Posterior vena cava (tissue), 2 donors: ENCODE measurements at places on chromosomes 3 and 15.
A peak's percentile ranks its signal among the peaks of the same experiment; 100 is the strongest.

DNA sequence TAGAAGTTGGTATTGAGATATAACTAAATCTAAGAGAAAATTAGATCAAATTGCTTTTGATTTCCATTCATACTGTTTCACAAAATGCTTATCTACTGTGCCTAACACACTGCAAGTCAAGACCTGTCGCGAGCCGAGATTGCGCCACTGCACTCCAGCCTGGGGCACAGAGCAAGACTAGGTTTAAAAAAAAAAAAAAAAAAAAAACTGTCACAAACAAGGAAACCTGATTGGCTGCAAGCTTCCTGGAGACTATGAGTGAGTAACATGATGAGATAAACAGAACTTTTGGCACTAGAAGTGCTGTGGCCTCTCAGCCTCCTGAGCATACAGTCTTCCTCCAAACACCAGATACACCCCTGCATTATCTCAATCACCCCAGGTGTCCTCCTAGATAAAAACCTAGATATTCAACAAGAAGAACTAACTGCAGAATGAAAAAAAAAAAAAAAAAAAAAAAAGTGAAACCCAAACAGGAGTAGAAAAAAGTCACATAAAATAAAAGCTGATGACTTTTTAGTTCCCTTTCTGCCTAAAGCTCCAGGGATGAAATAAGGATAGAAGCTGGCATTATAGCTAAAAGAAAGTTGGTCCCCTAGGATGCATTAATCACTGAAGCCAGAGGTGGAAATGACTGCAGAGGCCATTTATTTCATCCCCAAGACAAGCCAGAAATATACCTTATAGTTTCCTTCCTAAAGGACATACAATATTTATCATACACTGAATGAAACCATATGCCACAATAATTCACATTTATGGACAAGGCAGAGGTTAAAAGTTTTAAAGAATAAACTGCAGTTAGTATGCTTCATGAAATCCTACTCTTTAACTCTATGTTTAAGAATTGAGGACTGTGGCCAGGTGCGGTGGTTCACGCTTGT, 82.4 kb downstream of the P3H2 start:
- no peak for DNase-seq

DNA sequence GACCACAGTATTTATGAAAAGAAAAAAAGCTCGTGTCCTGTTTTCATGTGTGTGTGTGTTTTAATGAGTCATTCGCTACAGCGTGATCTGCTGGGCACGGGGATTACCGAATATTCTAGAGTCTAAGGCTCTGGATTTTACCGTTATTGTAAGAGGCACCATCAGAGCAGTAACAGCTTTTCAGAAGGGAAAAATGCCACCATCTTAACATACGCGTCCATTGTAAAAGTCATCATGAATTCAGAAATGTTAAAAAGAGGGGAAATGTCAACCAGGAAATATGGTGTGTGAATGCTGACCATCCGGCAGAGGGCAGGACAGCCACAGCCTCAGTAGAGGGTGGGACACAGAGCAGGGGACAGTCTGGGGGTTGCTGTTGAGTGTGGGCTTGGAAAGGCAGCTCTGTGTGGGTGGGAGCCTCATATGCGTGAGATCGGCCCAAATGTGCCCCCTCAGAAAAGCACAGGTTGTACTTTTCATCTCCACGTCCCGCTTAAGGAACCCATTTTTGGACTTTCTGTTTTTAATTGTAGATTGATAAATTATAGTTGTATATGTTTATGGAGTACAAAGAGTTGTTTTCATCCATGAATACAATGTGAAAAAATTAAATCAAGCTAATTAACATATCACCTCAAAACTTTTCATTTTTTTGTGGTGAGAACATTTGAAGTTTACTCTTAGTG, 69.6 kb downstream of the ASB7 start:
- DNase-seq, result no peak

DNA sequence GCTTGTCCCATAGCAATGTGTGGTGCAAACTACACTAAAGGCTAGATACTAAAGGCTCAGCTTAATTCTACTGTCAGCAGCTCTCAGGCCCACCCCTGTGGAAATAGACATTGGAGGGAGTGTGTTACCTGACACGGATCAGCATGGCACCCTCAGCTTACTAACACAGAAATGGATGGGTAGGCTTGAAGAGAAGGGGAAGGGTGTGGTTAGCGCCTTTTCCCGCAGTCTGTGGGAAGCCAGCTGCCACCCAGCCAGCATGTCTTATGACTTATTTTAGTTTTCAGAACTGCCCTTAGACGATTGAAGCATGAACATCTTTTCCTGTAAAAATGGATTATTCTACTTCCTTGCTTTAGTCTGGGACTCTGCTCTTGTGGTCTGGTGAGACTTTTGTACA, 25.8 kb upstream of the ADPGK start:
- no peak for DNase-seq

- no peak for DNase-seq
Measured at GRCh38 chr3:82262193-82262592, 500.7 kb upstream of the GBE1 start.

GRCh38 chr15:79724312-79724711, 172.5 kb downstream of the MTHFS start:
- DNase-seq, result no peak

DNA sequence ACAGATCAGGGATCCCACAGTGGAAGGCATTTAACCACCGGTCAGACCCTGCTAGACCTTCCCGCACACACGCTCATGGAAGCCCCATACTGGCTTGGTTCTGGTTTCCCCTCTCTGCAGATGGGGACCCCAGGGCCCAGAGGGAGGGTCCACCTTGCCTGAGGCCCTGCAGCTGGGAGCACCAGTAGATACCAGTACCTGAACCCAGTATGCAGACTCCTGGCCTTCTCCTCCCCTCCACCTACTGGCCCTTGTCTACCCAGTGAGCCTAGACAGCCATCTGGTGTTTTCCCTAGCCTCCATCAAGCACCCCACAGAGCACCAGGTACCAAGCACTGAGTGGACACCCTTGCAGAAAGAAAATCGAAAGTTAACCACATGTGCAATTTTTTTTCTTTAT, 65.1 kb downstream of the MEGF11 start:
- DNase-seq, result no peak

- DNase-seq, result no peak
Measured at GRCh38 chr3:177855021-177855420, 657.7 kb upstream of the TBL1XR1 start.

- DNase-seq, result no peak
Measured at GRCh38 chr15:45439521-45440260, 61.3 kb upstream of the GATM start.

DNA sequence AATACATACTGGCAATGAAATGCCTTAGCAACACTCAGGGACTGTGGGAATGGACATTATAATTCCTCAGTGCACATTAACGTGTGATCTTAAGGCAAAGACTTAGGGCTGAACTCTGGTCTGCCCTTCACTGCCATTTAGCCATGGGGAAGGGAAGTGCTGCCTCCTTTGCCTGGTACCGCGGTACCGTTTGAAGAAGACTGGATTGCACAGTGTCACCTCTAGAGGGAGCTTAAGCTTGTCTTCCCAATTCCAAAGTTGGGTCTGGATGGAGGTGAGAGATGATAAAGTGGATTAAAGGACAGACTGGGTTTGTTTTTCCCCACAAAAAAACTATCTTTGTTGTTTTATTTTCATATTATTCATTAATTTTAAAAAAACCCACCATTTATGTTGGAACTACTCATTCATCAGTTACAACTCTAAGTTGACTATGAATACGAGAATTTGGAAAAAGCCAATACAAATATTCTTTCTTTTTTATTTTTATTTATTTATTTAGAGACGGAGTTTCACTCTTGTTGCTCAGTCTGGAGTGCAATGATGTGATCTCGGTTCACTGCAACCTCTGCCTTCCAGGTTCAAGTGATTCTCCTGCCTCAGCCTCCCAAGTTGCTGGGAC, 60.0 kb upstream of the SYN2 start:
- no peak for DNase-seq

- DNase-seq, result no peak
Measured at GRCh38 chr15:85494048-85494777, 113.8 kb downstream of the AKAP13 start.

DNA sequence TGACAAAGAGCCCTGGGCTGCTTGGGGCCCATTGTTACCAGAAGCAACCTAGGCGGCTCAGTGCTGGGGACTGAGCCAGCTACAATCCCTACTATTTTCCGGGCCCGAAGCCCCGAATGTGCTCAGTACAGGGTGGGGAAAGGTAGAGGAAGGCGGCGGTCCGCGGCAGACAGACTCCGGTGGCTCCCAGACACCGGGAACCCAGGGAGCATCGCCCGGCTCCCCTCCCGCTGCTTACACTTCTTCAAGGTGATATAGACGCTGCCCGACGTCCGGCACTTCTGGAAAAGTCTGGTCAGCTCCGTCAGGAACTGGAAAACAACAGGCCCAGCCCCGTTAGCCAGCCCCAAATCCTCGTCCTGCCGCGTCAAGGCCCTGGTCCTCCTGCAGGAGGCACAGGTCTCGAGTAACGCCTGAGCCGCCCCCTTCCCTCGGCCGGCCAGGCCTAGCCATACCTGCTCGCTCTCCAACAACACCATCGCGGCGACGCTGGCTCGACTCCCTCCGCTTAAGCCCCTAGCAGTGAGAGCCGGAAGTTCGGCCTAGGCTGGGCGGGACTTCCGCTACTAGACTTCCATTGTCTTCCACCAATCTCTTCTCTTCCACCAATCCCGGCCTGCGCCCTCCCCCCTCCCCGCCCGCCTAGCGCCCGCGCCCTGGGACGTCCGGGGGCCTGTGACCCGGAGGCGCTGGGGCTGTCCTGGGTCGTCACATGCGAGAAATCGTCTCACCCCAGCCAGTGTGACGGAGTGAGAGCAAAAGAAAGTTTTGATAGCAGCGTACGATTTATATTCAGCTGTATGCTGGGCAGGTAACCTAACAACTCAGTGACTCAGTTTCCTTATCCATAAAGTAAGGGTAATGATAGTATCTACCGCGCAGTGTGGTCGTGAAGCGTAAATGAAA, at the start of gene SRP14:
TSS of gene SRP14 (minus strand) at position 544 of the 906 bp plus-strand sequence. CDS start at position 479, 65 bp downstream.
- DNase-seq, result peak; percentile 98

DNA sequence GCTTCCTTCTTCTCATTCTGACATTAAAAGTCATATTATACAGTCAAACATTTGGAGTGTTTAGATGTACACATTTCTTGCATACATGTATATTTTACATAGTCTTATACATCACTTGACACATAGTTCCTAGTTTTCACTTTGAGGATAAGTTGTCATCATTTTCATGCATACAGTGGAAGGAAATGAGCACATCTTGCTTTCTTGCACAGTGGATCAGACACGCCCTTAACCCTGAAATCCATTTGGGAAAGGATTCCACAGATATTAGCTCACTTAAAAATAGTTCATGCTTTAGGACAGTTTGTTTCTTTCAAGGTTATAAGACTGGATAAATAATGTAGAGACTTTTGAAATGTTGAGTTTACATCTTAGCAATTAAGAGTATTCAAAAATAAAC, 148.6 kb upstream of the MME start:
- DNase-seq, result no peak

GRCh38 chr3:21185816-21186314, 565.1 kb downstream of the ZNF385D start:
- DNase-seq, result no peak

- DNase-seq, result no peak
Measured at GRCh38 chr15:69149803-69150202, 10.6 kb upstream of the GLCE start.

- no peak for DNase-seq
Measured at GRCh38 chr15:70935631-70936030, 43.0 kb downstream of the LRRC49 start.

GRCh38 chr3:186044968-186045367, 63.9 kb downstream of the ETV5 start:
- no peak for DNase-seq

DNA sequence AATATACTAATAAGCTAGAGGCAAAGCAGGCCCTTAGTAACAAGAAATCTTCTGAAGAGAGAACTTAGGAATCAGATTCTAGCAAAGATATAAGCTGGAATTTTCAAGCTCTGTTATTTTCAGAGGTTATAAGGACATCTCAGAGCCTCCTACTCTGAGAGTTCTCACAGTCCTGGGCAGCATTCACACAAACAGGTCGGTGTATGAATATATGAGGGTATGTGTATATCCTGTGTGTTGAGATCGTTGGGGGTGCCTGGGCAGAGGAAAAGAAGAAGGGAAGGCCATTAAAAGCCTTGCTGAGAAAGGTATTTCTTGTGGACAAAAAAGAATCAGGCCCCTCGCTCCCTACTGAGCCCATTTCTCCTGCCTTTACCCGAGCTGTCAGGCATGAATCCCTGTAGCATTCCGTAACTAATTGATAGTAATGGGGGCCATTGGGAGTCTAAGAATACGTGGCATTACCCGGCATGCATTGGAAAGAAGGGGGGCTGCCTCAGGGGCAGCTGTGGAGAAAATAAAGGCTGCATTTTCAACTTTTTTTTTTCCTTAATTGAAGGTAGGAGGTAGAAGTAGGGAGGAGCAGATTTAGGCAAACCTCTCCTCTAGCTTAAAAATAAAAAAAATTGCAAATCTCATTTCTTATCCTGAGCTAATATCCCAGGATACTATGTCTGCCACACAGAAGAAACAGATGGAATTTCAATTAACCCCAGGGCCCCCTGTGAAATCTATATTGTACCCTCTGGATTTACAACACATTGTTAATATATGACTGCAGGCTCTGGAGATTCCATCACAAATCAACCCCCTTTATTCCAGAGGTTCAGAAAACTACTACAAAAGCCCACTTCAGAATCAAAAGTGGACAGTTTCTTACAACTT, 103.8 kb downstream of the GTPBP8 start:
- no peak for DNase-seq

DNA sequence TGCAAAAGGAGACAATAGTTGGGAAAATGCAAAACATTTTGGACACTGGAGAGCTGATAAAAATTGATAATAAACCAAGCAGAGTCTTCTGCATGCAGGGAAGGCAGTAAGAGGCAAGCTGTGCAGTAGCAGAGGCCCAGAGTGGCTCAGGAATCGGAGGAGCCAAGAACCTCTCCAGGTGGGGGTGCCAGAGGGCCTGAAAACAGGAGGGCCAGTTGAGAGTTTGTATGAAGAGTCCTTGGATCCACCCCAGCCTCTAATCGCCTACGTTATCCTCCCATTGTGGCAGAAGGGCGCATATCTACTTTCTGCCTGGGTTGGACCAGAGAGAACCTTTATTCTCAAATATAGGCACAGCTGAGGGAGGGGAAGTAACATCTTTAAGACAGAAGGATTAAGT, 48.9 kb upstream of the RBP1 start:
- no peak for DNase-seq

- no peak for DNase-seq
Measured at GRCh38 chr3:190591080-190591479, 77.2 kb downstream of the IL1RAP start.

GRCh38 chr3:4746241-4746958, 232.8 kb upstream of the BHLHE40 start:
- DNase-seq, result no peak

GRCh38 chr3:45659661-45660566, 29.3 kb upstream of the SACM1L start:
- peak; percentile 91 for DNase-seq

DNA sequence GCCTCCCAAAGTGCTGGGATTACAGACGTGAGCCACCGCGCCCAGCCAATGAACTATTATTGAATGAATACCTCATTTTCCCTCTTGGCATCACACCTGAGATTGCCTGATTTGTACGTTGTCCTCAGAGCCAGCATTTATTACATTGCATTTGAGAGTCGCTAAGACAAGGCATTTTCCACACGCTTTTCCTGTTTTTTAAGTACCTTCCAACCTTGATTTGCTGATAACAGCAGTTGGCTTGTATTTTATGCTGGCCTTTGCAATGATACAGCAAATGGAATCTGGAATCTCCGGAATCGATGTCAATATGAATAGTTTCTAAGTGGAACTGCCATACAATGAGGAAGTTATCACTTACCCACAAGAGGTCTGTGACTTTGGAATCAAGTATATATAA, 15.7 kb upstream of the CNBP start:
- DNase-seq, result no peak

- no peak for DNase-seq
Measured at GRCh38 chr3:71859123-71859519, 74.2 kb upstream of the PROK2 start.

GRCh38 chr3:188539631-188540194, 385.8 kb downstream of the LPP start:
- DNase-seq, result no peak
